ENCODE measurements at places on chromosomes 6 and 20.

DNA sequence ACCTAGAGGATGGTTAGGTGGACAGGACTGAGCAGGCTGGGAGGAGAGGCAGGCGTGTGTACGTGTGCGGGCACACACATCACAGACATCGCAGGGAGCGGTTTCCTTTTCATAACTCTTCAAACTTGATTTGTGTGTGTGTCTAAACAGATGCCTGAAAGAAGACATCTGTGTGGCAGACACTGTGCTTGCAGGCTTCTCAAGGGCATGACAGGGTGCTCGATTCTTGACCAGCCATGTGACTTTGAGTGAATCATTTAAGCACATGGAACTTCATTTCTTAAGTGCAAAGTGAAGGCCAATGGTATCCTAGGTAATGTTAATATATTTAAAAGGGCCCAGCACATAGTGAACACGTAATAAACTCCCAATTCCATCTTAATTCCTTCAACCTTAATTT, 186.5 kb downstream of the SCP2D1 start:
- DNase-seq, result no peak

GRCh38 chr20:50397058-50397457, 113.1 kb upstream of the PTPN1 start:
- DNase-seq, result no peak

- DNase-seq, result no peak
Measured at GRCh38 chr6:149364557-149364956, 35.5 kb upstream of the SUMO4 start.

- DNase-seq, result no peak
Measured at GRCh38 chr20:20831794-20832193, 119.3 kb upstream of the RALGAPA2 start.

DNA sequence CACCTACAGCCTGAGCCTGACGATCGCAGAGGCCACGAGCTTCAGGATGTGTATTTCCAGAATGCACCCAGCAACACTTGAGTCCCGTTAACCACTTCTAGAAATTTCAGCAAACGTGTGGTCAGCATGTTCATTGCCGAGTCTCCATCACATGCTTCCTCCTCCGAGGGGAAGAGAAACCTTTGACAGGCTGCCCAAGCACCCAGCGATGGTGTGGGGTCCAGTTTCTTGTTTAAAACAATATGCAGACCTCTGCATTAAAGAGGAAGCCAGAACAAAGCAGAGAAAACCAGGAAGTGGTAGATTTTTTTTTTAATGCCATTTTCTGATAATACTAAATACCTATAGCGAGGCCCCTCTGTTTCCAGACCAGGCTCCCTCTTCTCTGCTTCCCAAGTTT, 71.9 kb downstream of the GNAS-AS1 start:
- DNase-seq, result no peak

DNA sequence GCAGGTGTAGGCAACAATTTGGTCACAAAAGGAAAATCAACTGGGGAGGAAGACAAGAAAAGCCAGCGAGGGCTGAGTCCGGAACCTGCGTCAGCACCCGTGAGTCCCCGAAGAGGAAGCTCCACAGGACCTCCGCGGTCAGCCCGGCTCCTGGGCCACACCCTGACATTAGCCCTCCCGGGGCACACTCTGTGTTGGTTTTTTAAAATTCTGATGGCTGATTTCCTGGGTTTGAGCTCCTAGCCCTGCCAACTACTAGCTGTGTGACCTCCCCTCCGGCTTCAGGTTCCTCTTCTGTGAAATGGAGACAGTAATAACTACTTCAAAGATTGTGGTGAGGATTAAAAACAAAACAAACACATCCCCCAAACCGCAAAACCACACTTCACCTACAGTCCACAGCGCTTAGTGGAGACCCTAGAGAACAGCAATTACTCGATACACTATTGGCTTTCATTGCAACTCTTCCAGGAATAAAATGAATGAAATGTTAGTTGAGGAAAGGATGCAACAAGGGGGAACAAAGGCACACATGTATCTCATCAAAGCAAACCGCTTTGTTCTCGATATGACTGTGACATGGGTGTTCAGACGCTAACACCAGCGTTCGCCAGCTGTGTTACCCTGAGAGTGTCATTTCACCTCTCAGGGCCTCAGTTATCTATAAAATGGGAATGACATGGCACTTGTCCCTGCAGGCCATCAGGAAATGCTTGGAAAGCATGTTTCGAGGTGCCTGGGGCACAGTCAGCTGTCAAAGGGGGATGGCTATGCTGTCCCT, 985 bp downstream of the ZBP1 start:
- DNase-seq, result peak; percentile 68

DNA sequence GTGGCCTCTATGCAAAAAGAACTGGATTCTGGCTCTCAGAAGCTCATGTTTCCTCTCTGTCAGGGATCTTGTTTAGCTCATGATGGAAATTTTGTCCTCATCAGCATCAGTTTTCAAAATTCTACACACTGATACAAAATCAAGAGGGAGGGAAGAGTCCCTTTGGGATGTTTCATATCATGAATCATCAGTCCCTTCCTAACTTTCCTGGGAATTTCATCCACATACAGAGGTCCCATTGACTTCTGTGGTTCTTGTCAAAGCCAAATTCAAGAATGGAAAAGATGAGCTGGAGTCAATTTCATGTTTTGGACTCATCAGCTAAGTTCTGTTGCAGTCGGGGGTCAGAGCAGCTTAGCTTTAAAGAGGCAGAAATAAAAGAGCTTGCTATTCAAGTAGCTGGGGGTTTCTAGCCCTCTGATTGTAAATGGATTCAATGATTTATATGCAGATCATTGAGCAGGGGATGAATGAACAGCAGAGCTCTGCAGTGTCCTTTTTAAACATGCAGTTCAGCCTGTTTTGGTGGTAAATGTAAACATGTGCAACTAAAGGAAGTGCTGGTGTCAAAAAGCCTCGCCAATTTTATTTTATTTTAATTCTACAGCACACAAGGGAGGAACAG, 21.3 kb upstream of the TMEM14A start:
- no peak for DNase-seq

- no peak for DNase-seq
Measured at GRCh38 chr6:119536666-119537065, 187.1 kb upstream of the MAN1A1 start.

- DNase-seq, result no peak
Measured at GRCh38 chr20:32966382-32966781, 37.9 kb downstream of the SUN5 start.

DNA sequence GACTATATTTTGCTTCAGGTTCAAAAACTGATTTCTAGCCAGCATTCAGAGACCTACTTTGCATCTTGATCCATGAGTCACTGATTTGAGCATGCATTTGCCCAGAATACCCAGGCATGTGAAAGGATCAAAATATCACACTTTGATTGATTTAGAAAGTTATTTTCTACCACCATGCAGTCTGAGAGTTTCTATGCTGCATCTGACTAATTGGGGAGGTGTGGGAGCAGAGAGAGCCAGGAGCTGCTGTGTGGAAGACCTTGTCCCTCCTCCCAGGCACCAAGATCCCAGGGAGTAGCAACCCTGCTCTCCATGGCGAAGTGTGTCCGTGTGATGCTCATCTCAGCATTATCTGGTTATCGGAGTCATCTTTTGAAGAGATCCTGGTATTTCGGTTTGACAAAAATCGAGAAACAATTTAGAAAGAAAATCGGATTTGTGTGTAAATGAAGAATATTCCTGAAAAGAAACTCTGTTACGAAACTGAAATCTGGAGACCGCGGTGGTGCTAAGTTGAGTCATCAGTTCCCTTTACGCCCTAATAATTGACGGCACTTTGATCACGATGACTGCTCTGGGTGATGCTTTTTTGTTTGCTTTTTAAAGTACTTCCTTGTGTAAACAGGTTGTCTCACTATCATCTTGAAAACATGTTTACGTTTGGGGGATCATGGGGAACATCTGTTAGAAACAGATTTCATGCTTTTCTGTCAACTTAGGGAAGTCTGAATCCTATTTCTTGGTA, 193.4 kb downstream of the BACH2 start:
- peak; percentile 59 for DNase-seq

DNA sequence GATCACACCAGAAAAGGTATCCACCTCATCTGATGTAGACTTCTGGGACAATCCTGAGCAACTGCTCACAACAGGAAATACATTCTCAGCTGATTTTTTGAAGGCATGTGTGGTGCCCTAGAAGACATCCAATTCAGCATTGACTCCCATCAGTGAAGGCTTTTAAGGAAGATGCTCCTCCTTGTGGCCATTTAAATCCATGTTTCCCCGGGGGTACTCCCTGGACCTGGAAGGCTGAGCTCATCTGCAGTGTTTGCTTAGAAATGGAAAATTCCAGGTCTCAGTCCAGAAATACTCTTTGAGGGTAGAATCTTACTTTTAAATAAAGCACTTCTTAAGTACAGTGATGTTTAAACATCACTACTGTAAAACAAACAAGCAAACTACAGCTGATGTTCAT, 195.5 kb upstream of the PDE10A start:
- DNase-seq, result no peak

DNA sequence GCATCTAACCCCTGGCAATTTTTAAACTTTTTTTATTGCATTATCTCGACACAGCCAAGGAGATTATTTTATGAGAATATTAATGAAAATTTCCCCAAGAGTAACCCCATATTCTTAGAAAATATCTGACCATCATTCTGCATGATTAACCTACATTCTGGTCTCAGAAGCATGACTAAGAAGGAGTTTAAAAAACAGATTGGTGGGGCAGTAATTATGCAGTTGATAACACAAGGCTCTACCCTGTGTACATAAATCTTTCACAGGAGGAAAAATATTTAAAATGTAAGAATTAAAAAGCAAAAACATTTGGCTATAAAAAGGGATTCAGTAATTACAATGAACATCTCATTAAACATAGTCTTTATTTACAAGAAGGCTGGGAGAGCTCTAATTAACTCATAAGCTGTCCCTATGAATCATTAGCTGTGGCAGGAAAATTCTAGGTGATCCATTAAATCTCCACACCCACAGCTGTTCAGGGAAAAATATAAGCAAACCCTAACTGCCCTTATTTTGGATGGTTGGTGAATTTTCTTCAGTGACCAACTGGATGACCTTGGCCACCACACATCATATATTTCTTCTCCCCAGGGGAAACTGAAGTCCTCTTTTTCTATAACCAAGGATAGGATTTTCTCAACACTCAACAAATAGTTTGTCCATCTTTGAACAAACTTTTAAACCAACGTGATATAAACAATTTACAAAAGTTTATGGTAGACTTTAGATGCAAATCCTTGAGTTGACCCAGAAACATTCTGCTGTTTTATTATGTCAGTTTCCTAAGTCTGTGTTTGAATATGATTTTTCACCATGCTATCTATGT, 59.5 kb downstream of the PDE7B start:
- no peak for DNase-seq

- no peak for DNase-seq
Measured at GRCh38 chr20:61640131-61640870, 388.2 kb downstream of the CDH4 start.

GRCh38 chr6:135270676-135271536, 89.8 kb downstream of the MYB start:
- DNase-seq, result no peak

DNA sequence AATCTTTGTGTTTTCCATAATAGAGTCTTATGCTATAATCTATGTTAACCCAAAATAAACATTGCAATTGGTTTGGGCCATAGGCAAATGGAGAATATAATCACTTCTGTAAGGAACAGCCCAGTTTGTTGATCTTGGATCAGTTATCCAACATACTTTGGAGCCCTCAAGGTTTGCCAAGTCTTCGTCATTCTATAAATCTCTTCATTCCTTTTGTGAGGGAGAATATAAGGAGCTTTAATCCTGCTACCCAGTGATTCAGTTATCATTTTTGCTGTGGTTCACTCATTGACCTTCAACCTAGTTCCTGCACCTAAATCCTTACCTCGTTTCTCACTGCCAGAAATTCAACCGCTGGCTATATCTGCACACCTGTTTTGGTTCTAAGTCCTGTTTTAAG, 500.3 kb upstream of the PTCHD4 start:
- DNase-seq, result no peak

- no peak for DNase-seq
Measured at GRCh38 chr6:169397684-169398083, 144.0 kb upstream of the THBS2 start.

DNA sequence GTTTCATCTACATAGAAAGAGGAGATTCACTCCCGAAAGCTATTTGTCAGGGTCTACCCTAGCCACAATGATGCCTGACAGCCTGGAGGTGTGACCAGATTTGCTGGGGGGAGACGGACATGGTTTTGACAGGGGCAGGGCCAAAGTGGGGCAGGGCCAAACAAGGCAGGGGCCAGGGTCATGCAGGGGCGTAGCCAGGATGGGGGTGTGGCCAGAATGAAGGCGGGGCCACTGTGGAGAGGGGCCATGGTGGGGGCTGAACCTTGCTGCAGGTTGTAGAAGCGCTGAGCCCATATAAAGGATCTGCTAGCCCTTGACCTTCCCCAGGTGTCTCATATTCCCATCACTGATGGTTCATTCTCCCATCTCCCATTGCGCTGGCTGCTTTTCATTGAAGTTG, 184.1 kb upstream of the SULF2 start:
- DNase-seq, result no peak

- DNase-seq, result no peak
Measured at GRCh38 chr6:73418081-73418741, 23.6 kb downstream of the DDX43 start.

Measured in activated naive CD4-positive, alpha-beta T cell treated with Interleukin-2 at 50 U/mL for 16 hours (primary cell).